ENCODE measurements at places on chromosomes 4 and X.

- no peak for DNase-seq
Measured at GRCh38 chr4:94814237-94814636, 56.5 kb downstream of the BMPR1B start.

- DNase-seq: no peak
Measured at GRCh38 chr4:8435656-8436121, 4.8 kb downstream of the ACOX3 start.

GRCh38 chr4:185637163-185637875 is 102.0 kb upstream of the PDLIM3 start:
- DNase-seq: no peak

DNA sequence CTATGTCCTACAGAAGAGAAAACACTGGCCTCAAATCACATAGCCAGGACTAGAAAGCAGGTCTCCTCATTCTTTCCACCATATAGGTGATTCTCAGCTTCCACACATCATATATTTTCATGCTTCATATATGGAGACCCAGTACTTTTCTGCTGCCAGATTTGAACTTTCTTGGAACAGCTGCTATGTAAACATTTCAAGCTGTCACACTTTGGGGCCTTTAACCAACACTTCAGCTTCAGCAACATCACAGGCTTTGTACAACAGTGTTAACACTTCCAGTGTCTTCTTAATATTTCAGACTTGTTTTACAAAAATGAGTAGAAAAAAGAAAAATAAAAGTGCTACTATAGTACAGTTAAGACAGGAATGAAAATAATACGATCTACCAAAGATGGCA is 12.6 kb downstream of the SH3RF1 start:
- DNase-seq: no peak

DNA sequence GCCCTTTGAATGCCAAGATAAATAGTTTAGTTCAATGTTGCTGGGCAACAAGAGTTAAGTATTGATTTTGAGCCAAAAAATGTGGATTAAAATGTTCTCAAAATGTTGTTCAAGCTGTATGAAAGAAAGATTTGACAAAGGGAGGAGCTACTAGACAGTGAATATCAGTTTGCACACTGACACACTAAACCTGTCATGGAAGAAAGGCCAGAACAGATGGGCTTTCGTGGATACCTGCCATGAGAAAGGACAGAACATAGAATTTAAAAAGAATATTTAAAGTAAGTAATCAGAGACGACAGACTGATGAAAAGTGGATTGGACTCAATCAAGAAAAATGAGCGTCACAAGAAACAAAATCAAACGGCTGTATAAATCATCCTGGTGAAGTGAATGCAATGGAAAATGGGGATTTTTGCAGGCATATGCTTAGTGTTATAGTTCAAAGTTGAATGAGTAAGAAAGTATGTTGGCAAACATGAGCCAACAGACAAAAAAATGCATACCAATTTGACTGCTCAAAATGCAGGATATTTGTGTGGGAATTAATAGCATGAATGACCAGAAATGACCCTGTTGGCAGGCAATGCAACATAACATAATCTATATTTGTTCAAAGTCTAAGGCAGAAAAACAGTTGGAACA is 7.4 kb downstream of the PCDH18 start:
- no peak for DNase-seq

GRCh38 chr4:14333616-14334015 is 668.7 kb upstream of the CPEB2 start:
- no peak for DNase-seq

DNA sequence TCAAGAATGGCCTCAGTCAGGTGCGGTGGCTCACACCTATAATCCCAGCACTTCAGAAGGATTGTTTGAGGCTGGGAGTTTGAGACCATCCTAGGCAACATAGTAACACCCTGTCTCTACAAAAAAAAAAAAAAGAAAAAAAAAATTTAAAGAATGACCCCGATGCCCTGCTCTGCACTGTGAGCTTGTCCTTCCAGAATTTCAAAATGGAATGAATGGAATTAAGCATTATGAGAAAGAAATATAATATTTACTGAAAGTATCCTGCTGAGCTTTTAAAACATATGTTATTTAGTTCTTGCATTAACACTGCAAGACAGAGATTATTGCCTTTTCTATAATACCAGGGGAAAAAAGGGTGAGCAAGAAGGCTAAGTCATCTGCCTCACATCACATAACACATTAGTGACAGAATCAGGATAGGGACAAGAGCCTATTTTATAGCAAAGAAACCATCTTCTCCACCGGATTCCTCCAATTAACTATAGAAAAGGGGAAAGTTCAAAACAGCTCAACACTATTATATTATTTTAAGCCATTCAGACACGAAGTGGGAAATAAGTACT is 41.9 kb upstream of the GAB1 start:
- no peak for DNase-seq

DNA sequence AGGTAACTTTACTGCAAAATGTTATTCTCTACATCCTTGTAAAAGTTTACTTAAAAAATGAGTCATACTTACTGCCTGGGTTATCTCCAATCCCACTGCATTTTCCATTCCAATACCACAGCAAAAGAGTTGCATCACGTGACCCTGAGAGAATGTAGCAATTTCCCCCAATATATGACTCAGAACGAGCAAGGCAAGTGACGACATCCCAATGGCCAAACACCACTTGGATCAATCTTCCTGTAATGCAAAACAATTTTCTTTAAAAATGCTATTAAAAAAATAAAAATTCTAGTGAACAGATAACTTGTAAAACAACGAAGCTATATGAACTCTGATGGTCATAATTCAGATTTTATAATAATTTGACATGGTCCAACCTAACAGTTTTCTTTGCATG is 224.3 kb downstream of the DCLK2 start:
- DNase-seq: no peak

- no peak for DNase-seq
Measured at GRCh38 chrX:6257025-6257424, 28.4 kb upstream of the NLGN4X start.

DNA sequence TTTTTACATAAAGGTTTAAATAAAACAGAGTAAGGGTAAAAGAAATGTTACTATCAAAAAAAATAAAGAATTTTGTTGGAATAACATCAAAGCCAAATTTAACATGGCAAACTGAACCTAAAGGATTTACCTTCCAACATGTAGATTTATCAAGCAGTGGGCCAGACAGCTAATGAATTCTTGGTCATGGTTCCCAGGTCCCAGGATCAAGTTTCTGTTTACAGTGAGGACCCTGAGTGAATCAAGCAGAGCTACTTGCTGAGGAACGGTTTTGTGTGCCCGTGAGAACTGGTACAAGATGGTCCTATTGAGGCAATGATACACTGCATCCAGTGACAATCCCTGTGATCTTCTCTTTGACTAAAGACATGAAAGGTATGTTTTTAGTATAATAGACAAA is 157.1 kb downstream of the CDS1 start:
- no peak for DNase-seq

- DNase-seq: no peak
Measured at GRCh38 chr4:127239902-127240763, 392.6 kb upstream of the INTU start.

DNA sequence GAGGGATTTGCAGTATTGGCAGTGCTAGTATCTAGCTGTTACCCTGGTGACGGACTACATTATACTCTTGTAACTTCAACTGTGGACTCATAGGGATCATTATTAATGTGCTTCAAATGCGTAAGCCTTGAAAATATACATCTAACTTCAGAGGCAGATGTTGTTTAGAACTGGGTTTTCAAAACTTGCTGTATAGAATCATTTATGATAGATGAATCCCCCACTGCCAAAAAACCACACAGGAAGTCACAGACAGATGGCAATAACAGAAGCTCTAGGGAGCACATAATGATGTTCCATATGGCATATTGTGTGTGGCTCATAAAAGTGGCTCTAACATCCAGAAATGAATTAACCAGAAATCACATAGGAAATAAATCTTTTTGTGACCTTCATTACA is 62.3 kb upstream of the RELL1 start:
- no peak for DNase-seq

DNA sequence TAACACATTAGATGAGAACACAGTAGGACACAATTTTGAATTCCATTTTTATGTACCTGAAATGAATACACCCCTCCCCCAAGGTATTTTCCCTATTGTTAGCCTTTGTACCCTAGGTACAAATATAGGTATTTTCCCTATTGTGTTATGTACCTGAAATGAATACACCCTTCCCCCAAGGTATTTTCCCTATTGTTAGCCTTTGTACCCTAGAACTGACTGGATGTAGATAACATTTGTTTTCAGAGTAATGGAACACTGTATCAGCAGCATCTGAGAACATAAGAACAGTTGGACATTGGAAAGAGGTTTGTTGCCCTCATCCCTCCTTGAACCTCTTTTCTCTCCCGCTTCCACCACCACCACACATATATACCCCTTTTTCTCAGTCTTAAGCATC is 37.6 kb downstream of the YIPF6 start:
- no peak for DNase-seq

- peak; percentile 6 for DNase-seq
Measured at GRCh38 chr4:129455482-129455881, 359.5 kb downstream of the C4orf33 start.

DNA sequence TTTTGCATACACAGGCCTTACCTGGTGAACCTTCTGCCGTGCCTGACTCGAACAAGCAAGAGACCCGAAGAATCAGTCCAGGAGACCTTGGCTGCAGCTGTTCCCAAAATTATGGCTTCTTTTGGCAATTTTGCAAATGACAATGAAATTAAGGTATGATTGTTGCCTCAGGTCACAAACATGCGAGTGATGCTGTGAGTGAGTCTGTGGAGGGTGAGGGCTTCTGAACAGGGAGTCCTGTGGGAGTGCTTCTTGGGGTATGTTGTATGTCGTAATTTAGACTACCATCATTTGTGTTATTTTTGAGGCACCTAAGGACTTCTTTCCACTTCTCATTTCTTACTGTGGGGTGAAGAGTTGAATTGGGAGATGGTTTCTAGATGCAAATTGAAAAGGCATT is 32.8 kb downstream of the HTT start:
- no peak for DNase-seq

DNA sequence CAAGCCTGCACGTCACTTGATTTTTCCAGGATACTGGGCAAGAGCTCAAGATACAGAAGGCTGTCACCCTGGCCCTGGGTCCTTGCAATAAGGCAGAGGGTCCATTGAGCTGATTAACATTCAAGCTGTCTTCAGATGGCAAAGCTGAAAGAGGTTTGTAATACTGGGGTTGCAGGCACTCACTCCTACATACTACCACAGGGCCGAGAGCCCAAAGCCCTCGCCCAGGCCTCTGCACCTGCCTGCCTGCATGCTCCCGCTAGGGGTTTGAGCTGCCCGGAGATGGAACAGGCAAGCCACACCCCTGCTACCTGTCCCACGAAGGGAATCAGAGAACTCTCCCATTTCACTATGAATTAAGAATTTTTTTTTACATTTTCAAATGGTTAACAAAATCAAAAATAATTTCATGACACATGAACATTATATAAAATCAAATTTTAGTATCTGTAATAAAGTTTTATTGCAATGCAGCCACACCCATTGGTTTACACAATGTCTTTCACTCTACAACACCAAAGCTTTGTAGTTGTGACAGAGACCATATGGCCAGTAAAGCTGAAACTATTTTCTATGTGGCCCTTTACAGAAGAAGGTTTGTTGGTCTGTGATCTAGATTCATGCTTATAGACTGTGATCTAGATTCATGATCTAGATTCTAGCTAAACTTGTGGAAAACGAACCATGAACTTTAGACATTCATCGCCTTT is 530.4 kb upstream of the IGFBP7 start:
- DNase-seq: no peak

- DNase-seq: no peak
Measured at GRCh38 chr4:184122631-184123408, 94.9 kb downstream of the ENPP6 start.

DNA sequence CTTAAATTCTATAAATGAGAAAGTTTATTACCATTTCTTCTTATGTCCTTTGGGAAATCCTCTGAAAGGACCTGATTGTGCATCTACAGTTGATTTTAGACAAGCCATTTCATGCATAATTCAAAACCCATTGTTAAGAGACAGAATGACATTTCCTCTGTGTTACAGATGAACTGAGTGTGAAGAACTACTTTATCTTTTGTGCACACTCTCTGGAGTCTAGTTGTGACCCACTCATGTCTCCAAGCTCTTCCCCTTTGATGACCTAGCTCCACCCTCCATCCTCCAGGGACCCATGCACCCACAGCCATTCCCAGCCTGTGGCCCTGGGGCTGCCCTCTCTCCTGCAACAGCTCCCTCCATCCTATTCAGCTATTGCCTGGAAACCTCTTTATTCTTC is 57.5 kb upstream of the BMPR1B start:
- no peak for DNase-seq

- no peak for DNase-seq
Measured at GRCh38 chrX:107448998-107449835, at the start of gene FRMPD3. TSS of gene FRMPD3 (plus strand) at chrX:107449652. CDS start at chrX:107526589, 76,937 bp downstream.

DNA sequence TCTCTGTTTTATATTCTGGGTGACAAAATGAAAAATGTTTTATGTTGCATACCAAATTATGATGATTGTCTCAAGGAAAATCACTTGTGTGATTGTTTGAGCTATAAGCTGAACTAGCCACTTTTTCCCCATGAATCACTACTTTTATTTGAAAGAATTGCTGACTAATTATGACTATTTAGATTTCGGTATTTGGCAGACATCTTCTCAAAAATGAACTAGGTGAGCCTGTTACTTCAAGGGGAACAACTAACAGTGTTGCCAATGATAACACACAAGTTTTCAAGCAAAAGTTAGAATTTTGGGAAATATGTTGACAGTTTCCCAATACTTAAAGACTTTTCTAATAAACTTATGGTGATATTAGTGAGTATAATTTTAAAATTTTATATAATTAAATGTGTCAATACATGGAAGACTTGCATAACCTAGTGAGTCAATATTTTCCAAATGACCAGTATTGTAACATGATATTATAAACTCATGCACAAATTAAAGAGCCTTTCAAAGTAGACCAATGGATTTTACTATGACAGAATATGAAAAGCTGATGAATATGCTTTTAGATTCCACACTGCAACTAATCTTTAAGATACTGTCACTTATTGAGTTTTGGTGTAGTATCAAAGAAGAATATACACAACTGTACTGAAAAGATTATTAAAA is 187.7 kb upstream of the GATB start:
- no peak for DNase-seq

DNA sequence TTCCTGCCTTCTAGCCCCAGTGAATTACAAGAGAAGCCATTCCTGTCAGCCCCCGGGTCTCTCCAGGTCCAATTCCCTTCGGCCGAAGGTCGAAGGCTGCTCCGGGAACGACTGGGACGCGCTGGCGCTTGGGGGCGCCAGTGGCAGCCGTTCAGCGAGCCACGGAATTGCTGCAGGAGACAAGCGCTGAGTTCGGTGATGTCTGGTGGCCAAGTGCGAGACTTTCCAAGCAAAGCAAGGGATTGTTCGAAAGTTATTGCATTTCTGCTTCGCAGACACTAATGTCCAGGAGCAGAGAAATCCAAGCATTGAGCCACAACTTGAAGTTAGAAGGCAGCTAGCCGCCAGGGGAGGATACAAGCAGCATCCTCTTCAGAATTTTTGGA is 1.1 kb upstream of the DKK2 start:
- peak; percentile 42 for DNase-seq

DNA sequence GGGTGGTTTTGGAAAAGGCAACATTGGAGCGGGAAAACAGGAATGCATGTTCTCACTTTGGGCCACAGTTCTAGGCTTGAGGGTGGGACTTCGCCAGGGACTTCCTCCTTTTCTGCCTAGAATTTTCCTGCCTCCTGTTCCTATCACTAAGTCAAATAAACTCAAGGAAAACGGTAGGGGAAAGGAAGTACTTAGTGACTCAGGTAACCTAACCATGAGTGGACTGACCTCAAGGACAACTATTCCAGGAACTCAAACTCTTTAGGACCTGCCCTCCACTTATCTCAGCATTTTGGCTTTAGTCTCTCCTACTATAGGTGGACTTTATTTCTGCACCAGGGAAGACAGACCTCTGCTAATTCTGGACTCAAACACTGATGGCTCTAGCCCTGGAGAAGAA is 281.7 kb downstream of the ZNF674 start:
- DNase-seq: no peak

Measured in globus pallidus (tissue), 1 donor.